ENCODE measurements at places on chromosomes 2 and 18.

- DNase-seq, result no peak
Measured at GRCh38 chr2:66426244-66427111, 8.4 kb upstream of the MEIS1 start.

- DNase-seq, result no peak
Measured at GRCh38 chr2:84830758-84831500, 50.0 kb downstream of the TRABD2A start.

DNA sequence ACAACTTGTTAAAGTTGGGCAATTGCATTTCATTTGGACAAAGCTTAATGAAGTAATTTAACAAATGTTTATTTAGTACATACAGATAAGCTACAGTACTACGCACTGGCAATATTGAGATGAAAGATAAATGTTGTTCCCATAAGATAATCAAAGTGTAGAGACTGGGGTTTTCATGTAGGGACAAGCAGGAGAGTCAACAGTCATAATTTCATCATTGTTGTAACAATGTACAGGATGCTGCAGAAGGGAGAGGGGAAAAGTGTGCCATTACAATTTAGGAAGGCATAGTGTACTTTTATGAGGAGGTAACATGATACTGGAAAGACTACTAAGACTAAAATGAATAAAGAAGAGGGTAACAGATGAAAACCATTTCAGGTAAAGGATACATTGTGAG is 441.6 kb downstream of the ERBB4 start:
- DNase-seq, result no peak

GRCh38 chr2:240579771-240580614 is 6.5 kb upstream of the CAPN10 start:
- peak; percentile 59 for DNase-seq

GRCh38 chr18:15198116-15198389 is 450.1 kb downstream of the ANKRD30B start:
- no peak for DNase-seq

DNA sequence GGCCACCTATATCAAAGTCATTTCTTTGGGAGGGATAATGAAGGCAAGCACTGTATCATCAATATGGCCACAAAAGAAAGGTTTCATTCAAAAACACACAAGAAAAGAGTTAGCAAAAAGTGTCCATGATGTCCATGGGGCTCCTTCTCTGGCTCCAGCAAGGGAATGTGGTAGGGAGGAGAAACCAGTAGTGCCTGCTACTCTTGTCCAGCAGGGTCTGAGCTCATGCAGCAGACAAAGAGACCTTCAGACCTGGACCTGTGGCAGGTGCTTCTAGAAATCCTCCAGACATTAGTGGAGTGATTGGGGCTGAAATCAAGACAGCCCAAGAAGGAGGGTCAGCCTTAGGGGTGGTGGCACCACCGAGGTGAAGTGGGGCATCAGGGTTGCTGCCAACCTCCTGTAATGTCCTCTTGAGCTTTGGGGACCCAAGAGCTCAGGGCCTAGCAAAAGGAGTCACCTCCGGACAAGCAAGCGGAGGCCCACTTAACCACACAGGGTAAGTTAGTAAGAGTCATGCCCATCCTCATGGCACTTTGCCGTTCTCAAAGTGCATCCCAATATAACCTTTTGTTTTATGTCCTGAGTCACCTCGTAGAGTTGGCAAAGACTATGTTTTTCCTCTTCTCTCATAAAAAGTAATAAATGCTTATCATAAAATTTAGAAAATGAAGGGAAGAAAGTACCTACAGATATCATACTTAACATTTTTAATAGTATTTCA is 112.6 kb upstream of the YPEL5 start:
- DNase-seq, result no peak

DNA sequence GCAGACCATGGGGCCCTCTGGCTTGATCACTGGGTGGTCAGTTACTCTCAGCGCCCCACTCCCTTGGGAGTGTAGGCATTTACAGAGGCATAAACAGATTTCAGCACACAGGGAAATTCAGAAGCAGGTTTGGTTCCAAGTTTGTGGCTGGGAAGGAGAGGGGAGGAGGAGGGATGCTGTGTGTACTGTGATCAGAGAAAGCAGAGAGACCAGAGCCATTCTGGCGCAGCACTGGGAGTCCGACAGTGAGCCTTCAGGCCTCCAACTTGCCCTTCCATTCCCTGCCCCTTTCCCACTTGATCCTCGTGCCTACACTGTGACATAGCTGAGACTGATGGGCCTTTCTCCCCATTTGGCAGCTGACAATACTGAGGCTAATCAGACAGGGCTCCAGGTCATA is 47.8 kb upstream of the LOXHD1 start:
- no peak for DNase-seq

GRCh38 chr2:41895334-41895664 is 152.5 kb upstream of the PKDCC start:
- no peak for DNase-seq

GRCh38 chr2:10297959-10298531 is 4.7 kb upstream of the HPCAL1 start:
- DNase-seq, result peak; percentile 40

DNA sequence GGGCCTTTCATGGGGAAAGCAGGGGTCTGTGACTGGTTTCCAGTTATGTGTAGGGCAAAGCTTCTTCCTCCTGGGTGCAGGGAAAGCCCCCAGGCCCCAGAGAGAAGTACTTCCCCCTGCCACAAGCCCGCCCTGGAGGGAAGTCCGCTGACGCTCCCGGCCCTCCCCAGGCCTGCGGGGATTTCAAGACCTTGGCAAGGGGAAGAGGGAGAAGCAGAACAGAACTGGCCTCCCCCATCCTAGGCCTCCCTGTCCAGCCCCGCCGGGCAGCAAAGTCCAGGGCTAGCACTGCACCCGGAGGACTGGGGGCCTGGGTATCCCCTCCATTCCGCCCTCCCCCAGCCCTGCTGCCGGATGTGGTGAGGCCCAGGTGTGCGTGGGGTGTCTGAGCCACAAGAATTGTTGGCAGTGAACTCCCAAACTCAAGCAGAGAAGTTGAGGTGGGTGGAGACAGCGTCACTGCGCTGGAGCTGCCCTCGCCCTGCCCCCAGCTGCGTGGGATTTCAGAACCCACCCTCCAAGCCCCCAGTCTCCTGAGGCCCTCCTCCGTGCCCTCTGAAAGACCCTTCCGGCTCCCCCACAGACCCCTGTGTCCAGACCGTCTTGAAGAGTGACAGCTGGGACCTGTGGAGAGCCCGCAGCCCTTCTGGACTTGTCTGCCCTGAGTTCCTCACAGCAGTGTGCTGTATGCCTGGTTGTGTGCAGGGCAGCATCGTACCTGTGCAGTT is 1.1 kb upstream of the DUSP2 start:
- peak; percentile 77 for DNase-seq

DNA sequence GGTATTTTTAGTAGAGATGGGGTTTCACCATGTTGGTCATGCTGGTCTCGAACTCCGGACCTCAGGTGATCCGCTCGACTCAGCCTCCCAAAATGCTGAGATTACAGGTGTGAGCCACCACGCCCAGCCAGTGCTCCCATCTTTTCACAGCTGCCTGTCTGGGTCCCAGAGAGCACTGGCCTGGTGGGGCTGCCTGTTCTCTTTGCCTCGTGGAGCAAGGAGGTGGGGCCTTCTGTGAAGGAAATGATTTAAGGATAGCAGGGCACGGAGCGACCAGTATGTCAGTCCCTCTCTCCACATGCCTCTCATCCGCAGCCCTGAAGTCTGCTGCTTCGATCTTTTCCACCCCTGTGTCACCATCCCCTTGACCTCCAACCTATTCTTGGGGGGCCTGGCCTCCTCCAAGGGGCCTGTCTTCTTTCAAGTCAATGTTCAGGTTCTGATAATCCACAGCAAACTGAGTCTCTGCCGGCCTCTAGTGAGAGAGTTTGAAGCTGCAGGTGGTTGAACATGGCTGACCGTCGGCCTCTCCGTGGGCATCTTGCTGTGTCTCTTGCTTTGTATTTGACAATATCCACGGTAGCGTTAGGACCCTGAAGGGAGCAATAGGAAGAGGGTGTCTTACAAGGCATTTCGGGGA is 28.2 kb upstream of the GIGYF2 start:
- no peak for DNase-seq

GRCh38 chr2:217736776-217737550 is 265.8 kb downstream of the TNS1 start:
- DNase-seq, result no peak

DNA sequence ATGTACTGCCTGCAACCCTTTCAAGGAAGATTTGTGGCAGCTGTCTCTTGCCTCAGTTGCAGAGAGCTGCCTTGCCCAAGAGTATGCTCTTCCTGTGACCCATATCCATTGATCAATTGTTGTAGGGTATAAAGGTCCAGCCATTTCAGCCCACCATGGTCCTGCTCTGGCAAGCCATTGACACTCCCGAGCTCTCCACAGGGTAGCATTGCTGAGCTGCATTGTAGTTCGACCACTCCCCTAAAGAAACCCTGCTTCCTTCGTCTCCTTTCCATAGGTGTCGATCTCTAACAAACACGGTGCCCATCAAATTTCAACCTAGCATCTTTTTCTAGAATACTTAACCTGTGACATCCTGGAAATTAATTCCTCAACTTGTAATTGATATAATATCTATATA is 104.9 kb upstream of the NDUFV2 start:
- DNase-seq, result no peak

GRCh38 chr2:156321243-156321904 is 11.1 kb downstream of the NR4A2 start:
- no peak for DNase-seq

DNA sequence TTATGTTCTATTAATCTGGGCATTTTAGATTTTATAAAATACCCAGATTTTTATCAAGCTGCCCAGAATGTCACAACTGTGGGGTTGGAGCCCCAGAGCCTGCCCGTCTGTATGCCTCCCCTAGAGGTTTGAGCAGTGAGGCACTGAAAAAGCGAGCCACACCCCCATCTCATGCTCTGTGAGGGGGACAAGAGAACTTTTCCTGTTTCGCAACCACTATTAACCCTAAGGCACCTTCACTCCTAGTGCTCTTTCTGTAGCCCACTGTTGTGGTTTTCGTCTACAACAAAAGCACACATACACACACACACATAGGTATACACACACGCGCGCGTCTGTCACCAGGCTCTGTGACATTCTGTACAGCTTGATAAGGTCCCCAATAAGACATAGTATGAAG is 38.0 kb downstream of the DCDC2C start:
- DNase-seq, result no peak

DNA sequence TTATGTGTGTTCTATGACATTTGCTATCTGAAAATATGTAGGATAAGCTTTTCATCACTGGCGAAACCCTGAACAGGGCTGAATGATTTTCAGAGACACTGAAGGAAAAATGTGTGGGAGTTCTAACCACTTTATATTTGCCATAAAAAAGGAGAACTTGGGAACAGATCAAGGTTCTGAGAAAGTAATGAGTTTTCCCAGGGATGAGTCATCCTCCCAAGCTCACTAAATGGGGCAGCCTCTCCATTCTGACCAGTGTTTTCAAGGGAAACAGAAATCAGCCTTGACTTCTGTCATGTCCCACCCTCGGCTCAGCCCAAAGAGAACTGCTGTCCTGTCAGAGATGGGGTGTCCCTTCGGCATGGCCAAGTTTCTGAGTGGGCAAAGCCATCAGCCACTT is 2109.8 kb upstream of the CELF4 start:
- no peak for DNase-seq

GRCh38 chr2:68594041-68594440 is 49.3 kb upstream of the PROKR1 start:
- no peak for DNase-seq

DNA sequence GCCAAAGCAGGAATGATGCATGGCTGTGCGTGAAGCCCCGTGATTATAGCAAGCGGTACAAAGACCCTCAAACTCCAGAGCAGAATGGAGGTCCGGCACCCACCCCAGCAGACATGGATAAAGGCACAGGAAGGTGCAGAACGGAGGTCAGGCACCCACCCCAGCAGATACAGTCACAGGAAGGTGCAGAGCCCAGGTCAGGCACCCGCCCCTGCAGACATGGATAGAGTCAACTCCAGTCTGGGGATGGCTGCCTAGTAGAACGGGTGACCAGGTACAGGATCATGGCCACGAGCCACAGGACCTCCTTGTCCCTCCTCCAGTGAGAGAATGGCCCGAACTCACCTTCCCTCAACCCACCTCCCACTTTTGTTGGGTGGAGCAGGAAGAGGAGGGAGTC is 318.3 kb upstream of the SALL3 start:
- DNase-seq, result no peak

DNA sequence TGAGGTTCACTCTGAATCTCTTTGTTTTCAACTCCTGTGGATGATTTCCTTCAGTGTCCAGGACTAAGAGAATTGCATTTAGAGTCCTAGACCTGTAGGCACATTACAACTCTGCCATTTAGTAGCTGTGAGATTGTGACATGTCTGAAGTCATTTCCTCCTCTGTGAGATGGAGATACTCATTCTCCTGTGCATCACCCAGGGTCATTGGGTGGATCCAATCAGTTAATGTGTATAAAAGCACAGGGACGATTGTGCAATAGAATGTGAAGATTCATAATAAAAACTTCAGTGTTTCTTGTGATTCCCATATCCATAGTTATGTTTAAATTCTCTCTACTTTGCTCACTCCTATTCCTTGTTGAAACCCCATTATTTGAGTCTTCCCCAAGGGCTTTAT is 113.6 kb downstream of the DIS3L2 start:
- no peak for DNase-seq

- no peak for DNase-seq
Measured at GRCh38 chr2:37564356-37564755, 107.1 kb downstream of the CDC42EP3 start.

DNA sequence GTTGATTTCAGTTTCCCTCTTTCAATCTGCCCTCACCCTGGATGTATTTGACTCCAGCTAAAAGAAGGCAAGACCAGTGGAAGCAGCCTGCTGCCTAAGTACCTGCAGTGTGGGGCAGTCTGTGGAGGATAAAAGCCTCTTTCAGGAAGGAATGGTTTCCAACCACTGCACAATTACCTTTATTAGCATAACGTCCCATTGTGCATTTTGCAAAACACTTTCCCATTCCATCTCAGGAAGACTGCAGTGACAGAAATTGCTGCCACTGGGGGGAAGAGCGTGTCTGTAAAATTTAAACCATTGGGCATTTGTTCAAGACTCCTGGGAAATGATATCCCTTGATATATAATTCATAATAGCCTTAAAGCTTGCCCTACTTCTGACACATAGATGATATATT is 26.2 kb downstream of the CYRIA start:
- DNase-seq, result no peak

DNA sequence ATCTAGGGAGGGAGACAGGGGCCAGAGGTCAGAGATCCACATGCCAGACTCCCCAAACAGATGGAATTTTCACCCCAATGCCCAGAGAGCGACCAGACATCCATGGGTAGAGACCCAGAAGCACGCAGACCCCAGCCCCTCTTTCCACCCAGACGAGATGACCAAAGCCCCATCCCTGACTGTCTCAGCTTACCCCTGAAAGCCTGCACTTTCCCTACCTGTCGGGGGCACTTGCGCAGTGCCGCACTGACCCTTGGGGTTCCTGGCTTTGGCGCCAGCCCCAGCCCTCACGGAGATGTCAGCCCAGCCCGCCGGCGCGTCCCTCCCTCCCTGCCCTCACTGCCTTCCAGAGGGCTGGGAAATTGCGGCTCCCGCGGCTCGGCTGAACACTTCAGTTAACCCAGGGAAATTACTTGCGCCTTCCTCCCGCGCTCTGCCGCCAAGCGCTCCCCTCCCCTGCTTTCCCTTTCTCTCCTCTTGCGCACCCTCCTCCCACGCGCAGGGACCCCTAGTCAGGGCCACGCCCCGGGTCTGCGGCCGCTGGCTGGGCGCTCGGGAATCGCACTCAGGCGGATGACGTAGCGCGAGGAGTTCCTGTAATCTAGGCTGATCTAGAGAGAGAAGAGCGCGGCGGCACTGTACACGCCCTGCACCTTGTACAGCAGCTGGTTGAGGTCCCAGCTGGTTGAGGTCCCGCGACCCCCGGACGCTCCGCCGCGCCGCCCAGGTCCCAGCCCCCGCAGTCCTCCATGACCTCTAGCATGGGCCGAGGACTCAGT is 12.0 kb downstream of the ALPG start:
- DNase-seq, result no peak

GRCh38 chr2:170816504-170817092 is at the start of gene GAD1:
Gene GAD1 (plus strand): TSS chr2:170816887. CDS start chr2:170818592, 1,705 bp downstream.
- peak; percentile 55 for DNase-seq

All from stimulated activated CD4-positive, alpha-beta T cell treated with anti-CD3 and anti-CD28 coated beads, TNF-alpha, amount 100 ng/mL, for 1 hour (primary cell).